Muscle of leg (tissue), 16 donors: ENCODE measurements at places on chromosomes 7 and 10. TPM values are rescaled to one million over a fixed set of nuclear protein-coding genes. Genes with fewer than 3 reads are reported as not detected.

The GOLGA7B gene
- total RNA-seq: 0.04 TPM

The ATOH7 gene
- total RNA-seq: 0.13 TPM

The ZNF467 gene
- 3.0 TPM for total RNA-seq

The BEND7 gene
- 5.6 TPM for total RNA-seq

DNA sequence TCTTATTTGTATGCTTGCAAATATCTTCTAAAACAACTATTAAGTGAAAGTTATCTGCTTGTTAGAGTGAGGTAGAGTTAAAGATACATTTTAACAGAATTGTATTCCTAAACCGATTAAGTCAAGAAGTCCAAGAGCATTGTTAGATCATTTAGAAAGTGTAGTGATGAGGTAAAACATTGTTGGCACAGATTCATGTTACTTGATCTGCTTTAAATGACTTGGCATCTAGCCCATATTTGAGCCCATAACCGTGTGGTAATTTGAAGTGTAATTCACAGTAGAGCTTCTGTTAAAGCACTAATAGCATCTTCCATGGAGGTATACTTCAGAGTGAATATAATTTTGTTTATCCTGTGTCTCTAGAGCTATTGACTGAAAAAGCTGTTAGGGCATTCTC lies 62.1 kb downstream of the PTEN start:
- H3K36me3 ChIP-seq: peaks cover 6% of the 10 kb centered on the region
- H3K27ac ChIP-seq: no peak overlapping the region
- no peak overlapping the region for H3K4me3 ChIP-seq
- DNase-seq: peak; percentile 30
- H3K27me3 ChIP-seq: no peaks in the 10 kb centered on the region
- no peaks in the 10 kb centered on the region for H3K4me1 ChIP-seq

- H3K27ac ChIP-seq: no peak overlapping the region
- no peak overlapping the region for H3K4me3 ChIP-seq
- no peaks in the 10 kb centered on the region for H3K27me3 ChIP-seq
Measured at GRCh38 chr7:80895056-80895455, 23.8 kb downstream of the SEMA3C start.

DNA sequence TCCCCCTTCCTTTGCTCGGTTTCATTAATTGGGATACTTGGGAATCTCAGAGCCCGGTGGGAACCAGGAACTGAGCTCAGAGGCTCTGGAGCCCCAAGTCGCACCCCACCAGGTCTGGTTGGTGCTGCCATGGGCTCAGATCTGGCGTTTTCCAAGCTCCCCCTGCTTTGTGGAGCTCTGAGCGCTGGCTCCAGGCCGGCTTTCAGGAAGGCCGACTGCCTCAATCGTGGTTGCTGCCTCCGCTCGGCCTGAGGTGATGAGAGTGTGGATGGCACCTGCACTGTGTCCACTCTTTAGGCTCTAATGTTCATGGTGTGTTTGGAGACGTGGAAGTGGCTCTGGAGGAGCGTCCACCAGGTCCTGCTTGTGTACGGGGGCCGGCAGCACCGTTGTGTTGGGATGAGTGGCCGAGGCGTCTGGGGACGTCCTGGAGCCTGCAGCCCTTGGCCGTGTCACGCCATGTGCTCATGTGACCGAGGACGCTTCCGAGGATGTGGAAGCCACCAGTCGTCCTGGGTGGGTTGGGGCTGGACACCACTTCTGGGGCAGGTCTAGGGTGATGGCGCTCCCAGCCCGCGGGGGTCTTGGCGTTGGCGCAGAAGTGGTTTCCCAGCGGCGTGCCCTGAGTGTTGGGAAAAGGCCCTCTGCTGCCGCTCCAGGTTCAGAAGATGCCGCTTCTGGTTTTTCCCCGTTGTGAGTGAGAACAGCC lies 8.2 kb downstream of the INPP5A start:
- H3K36me3 ChIP-seq: peaks cover 9% of the 10 kb centered on the region
- DNase-seq: no peak
- no peak overlapping the region for H3K27ac ChIP-seq
- no peaks in the 10 kb centered on the region for H3K27me3 ChIP-seq

DNA sequence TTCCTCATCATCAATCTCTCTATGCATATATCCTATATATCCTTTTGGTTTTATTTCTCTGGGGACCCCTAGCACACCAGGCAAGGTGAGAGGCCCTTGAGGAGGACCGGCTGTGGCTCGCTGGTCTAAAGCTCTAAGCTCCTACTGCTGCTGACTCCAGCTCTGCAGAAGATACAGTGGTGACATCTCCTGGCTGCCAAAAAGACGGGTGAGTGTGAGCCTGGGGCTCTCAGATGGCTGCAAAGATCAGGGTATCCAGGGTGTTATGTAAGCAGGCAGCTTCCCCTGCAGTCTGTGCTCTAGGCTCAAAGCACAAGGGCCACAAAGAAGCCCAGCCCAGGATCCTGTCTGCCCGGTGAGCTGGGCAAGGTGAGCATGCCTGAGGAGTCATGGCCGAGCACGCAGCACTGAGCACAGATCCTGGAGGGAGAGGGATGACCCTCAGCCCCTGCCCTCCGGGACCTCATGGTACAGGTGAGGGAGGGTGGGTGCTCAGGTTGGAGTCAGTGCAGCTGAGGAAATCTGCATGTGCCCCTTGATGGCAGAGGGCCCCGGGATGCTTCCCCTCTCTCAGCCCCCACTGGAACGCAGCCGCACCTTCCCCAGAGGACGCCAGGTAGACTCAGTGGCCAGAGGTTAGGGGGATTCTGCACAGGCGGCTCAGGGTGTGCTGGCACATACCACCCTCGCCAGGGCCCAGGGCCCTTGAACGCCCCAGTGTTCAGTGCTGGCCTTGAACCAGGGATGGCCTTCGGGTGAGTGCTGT lies 95.4 kb upstream of the INSIG1 start:
- H3K27me3 ChIP-seq: no peaks in the 10 kb centered on the region
- DNase-seq: no peak
- H3K4me1 ChIP-seq: peaks cover 19% of the 10 kb centered on the region
- no peak overlapping the region for H3K27ac ChIP-seq

DNA sequence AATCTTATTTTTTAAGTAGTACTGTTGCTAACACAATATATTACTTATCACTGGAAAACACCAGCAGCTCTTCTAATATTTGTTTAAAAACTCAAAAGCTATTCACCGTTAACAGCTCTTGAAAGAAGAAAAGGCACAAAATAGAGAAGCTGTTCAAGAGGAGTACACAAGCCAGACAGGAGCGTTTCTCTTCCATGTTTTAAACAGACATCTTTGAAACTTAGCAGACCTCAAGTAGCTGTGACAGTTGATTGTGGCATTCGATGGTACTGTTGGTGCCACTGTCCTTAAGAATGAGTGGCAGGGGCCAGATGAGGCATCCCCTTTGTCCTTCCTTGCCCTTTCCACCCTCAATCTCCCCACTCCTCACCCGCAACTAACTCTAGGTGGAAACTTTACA lies 81.6 kb upstream of the PRR15 start:
- no peak overlapping the region for H3K4me3 ChIP-seq
- H3K27me3 ChIP-seq: no peaks in the 10 kb centered on the region
- H3K27ac ChIP-seq: no peak overlapping the region
- H3K36me3 ChIP-seq: no peaks in the 10 kb centered on the region
- H3K4me1 ChIP-seq: peaks cover 11% of the 10 kb centered on the region
- no peak for DNase-seq

GRCh38 chr10:78362406-78363022 lies 328.9 kb downstream of the RPS24 start:
- no peak overlapping the region for H3K27ac ChIP-seq
- peak; percentile 61 for DNase-seq
- H3K4me3 ChIP-seq: no peak overlapping the region
- H3K27me3 ChIP-seq: peaks cover 26% of the 10 kb centered on the region
- H3K36me3 ChIP-seq: no peaks in the 10 kb centered on the region

DNA sequence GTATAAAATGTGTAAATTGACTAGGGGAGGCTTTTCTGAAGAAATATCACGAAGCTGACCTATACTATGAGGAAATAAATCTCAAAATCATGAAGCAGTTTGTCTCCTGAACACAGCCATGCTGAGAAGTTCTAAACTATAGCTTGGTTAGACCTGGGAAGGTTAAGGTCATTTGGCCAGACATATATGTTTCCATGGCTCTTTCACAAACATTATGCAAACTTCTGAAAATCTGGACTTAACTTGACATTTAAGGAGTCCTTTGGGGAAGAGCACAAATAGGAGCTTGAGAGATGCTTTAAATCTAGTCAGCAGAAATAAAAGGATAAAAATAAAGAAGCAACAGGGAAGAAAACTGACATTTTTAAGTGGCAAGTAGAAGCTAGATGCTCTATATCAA lies 115.9 kb upstream of the MEOX2 start:
- no peaks in the 10 kb centered on the region for H3K36me3 ChIP-seq
- H3K4me1 ChIP-seq: no peaks in the 10 kb centered on the region
- H3K27ac ChIP-seq: peak overlapping the region; percentile 79
- no peak overlapping the region for H3K4me3 ChIP-seq
- peak; percentile 95 for DNase-seq
- no peaks in the 10 kb centered on the region for H3K27me3 ChIP-seq

DNA sequence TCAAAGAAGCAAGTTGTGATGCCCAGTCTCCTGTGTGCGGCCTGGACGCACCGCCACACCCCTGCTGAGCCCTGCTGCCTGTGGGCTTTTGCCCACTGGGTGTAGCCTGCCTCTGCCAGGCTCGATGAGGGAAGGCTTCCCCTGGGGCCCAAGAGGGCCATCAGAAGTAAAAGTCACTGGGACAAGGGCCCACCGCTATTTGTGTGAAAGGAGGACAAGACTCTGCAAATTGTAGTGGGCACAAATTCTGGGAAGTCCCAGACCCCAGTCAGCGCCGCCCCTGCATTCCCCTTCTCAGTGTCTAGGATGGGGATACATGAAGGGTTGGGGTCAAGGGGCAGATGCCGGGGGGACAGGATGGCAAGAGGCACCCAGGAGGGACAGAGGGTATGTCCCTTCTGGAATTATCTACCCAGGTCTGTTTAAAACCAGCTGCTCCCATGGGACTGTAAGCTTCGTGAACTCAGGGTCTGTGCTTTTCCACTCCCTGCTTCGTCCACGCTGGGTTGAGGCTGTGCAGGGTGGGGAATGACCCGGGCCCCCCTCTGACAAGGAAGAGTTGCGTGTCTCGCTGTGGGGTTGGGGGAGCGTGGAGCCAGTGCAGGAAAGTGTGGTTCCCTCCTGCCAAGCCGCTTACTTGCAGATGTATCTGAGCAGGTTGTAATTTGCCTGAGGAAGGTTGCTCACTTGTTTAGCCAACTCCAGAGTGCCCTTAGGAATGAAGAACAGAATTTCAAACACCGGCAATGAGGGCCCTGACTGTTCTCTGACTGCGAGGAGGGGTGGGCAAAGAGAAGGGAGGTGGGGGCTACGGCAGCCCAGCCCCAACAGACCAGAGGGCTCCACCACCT lies 147.2 kb downstream of the MAPK8 start:
- H3K4me1 ChIP-seq: peaks cover 27% of the 10 kb centered on the region
- no peak overlapping the region for H3K27ac ChIP-seq
- DNase-seq: no peak
- H3K27me3 ChIP-seq: no peaks in the 10 kb centered on the region

DNA sequence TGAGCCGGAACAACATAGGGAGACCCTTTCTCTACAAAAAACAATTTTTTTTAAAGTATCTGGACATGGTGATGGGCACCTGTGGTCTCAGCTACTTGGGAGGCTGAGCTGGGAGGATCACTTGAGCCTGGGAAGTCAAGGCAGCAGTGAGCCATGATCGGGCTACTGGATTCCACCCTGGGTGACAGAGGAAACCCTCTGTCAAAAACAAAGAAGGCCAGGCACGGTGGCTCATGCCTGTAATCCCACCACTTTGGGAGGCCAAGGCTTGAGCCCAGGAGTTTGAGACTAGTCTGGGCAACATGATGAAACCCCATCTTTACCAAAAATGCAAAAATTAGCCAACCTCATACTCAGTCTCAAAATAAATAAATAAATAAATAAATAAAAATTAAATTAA lies 19.9 kb upstream of the ZCCHC24 start:
- H3K4me1 ChIP-seq: peaks cover 30% of the 10 kb centered on the region
- H3K36me3 ChIP-seq: no peaks in the 10 kb centered on the region
- no peaks in the 10 kb centered on the region for H3K27me3 ChIP-seq
- H3K27ac ChIP-seq: no peak overlapping the region

GRCh38 chr7:26365077-26365900 lies 73.6 kb downstream of the SNX10 start:
- DNase-seq: peak; percentile 90
- no peaks in the 10 kb centered on the region for H3K4me1 ChIP-seq
- H3K27ac ChIP-seq: no peak overlapping the region
- H3K36me3 ChIP-seq: no peaks in the 10 kb centered on the region
- no peak overlapping the region for H3K4me3 ChIP-seq

DNA sequence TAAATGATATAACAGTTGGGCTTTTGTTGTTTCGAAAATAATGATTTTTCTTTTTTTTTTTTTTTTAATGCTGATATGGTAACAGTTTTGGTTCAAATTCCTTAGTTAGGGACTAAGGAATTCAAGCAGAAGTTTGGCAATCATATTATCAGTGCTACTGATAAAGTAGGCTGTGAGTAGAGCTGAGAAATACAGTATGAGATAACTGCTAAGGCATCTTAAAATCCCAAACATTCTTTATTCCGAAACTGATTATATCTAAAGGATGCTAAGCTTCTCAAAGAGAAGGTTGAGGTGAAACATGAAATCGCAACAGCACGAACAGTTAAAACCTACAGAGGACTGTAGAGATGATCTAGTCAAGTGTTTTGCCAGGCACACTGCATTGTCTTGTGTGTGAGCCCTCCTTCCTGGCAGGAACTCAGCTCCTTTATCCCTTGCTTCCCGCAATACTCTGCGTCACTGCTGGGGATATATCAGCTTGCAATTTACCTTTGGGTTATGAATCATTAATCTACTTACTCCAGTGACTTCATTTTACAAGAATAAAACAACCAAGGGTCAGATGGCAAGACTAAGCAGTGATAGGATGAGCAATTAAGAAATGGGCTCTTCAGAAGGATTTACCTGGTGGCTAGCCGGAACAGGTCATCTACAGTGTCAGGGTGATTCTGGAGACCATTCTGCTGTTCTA lies 36.7 kb downstream of the IRF5 start:
- DNase-seq: no peak
- H3K27me3 ChIP-seq: no peaks in the 10 kb centered on the region
- H3K27ac ChIP-seq: no peak overlapping the region

DNA sequence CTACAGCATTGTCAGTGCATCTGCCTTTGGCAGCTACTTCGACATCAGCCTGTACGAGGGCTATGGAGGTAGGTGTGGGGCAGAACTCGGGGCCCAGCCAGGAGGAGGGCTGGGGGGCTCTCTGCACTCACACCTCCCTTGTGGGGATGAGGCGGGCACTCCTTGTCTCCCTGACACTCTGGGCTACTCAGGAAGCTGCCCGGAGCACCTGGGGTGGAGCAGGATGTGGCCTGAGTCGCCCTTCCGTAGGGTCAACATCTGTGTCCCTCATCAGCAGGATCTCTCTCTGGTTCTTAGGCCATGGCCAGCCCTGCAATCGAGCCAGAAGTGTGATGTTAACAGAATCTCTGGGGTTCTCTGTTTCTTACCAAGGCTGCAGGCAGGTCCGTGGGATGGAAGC lies 40.2 kb downstream of the C10orf105 start:
- peaks cover 2% of the 10 kb centered on the region for H3K4me1 ChIP-seq
- no peak overlapping the region for H3K4me3 ChIP-seq
- H3K27ac ChIP-seq: no peak overlapping the region
- H3K27me3 ChIP-seq: no peaks in the 10 kb centered on the region
